ENCODE measurements at places on chromosomes 2 and 18.

GRCh38 chr18:12072996-12073395 lies 20.6 kb upstream of the ANKRD62 start:
- DNase-seq: no peak

- DNase-seq: no peak
Measured at GRCh38 chr2:178298785-178299212, 104.5 kb downstream of the OSBPL6 start.

- DNase-seq: no peak
Measured at GRCh38 chr18:10072671-10073175, 158.9 kb downstream of the VAPA start.

DNA sequence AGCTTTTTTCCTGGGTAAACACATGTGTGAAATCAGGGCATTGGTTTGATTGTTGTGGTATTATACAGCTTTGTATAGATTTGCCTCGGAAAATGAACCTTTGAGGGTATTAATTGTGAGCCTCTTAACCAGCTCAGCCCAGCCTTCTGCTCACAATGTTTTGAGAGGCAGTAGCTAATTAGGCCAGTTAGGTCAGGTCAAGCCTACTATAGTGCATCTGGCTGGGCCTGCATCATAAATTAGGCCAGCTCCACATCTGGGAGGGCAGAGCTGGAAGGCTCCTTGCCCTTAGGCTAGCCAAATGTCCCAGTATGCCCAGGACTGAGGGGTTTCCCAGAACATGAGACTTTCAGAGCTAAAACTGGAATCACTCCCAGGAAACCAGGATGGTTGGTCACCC lies 43.0 kb downstream of the LRATD1 start:
- no peak for DNase-seq

GRCh38 chr2:107025291-107025857 lies 139.4 kb upstream of the ST6GAL2 start:
- no peak for DNase-seq

- no peak for DNase-seq
Measured at GRCh38 chr18:60182223-60182622, 190.4 kb downstream of the MC4R start.

DNA sequence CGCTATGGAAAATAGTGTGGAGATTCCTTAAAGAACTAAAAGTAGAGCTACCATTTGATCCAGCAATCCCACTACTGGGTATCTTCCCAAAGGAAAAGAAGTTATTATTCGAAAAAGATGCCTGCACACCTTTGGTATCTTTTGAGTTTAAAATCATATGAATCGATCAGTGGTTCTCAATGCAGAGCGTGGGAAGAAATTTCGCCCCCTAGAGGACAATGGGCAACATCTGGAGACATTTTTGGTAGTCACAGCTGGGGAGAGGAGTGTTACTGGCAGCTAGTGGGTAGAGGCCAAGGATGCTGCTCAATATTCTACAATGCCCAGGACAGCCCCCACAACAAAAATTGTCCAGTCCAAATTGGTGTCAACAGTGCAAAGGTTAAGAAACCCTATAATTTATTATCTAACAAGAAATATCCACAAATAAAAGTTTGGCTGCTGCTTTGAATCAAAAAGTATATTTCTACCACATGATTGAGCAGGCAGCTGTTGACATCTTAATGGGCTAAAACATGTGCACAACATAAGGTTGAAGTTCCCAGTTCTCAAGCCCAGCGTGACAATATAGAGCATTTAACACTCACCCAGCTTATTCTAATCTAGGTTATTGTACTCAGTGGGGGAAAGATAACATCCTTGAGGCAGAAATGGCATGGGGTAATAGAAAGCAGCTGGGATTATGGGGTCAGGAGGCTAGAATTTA lies 425.7 kb downstream of the LRATD1 start:
- no peak for DNase-seq

GRCh38 chr2:60486067-60486466 lies 67.4 kb downstream of the BCL11A start:
- no peak for DNase-seq

DNA sequence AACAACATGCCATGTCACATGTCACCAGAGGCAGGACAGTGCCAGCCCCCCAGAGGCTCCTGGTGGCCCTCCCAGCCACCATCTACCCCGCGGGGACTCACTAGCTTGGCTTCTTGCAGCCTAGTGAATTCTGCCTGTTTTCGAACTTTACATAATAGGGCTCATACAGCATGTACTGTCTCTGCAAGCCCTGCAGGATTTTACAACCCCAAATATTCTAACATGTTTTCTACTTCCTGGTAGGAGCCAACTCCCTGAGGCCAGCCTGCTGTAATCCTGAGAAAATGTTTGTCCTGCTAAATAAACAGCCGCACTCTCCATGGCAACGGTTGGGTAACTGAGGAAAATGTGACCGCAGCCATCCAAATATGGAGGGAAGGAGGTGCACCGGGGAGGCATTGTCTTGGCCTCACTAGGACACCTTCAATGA lies 2.7 kb downstream of the PER2 start:
- DNase-seq: no peak

- no peak for DNase-seq
Measured at GRCh38 chr2:171793691-171794678, 100.1 kb downstream of the SLC25A12 start.

- DNase-seq: no peak
Measured at GRCh38 chr2:33013684-33014110, 66.9 kb downstream of the LTBP1 start.

Measured in activated CD4-positive, CD25-positive, alpha-beta regulatory T cell treated with anti-CD3 and anti-CD28 coated beads, Interleukin-2, amount 50 U/mL, for 16 hours (primary cell).